ENCODE measurements at places on chromosomes 11 and 22. TPM values are rescaled to one million over a fixed set of nuclear protein-coding genes. Genes with fewer than 3 reads are reported as not detected.

OR51B4 gene
- total RNA-seq = not detected

CHRNA10 gene
- 2.0 TPM for total RNA-seq

DBX1 gene
- total RNA-seq = not detected

LGR4 gene
- 29.7 TPM for total RNA-seq

HORMAD2 gene
- not detected for total RNA-seq

GRM5 gene
- not detected for total RNA-seq

SMCO4 gene
- 24.8 TPM for total RNA-seq

PGA3 gene
- total RNA-seq = not detected

CSNK2A3 gene
- 1.6 TPM for total RNA-seq

MS4A1 gene
- 18.5 TPM for total RNA-seq

PGA5 gene
- total RNA-seq = not detected

UBQLNL gene
- total RNA-seq = not detected

KRTAP5-8 gene
- total RNA-seq = not detected

BDNF gene
- not detected for total RNA-seq

SERPIND1 gene
- total RNA-seq = not detected

UPK3A gene
- not detected for total RNA-seq

Measured in Peyer's patch (tissue), 4 donors.